ENCODE measurements at places on chromosomes 5 and 9. TPM values are rescaled to one million over a fixed set of nuclear protein-coding genes. Genes with fewer than 3 reads are reported as not detected.

DNA sequence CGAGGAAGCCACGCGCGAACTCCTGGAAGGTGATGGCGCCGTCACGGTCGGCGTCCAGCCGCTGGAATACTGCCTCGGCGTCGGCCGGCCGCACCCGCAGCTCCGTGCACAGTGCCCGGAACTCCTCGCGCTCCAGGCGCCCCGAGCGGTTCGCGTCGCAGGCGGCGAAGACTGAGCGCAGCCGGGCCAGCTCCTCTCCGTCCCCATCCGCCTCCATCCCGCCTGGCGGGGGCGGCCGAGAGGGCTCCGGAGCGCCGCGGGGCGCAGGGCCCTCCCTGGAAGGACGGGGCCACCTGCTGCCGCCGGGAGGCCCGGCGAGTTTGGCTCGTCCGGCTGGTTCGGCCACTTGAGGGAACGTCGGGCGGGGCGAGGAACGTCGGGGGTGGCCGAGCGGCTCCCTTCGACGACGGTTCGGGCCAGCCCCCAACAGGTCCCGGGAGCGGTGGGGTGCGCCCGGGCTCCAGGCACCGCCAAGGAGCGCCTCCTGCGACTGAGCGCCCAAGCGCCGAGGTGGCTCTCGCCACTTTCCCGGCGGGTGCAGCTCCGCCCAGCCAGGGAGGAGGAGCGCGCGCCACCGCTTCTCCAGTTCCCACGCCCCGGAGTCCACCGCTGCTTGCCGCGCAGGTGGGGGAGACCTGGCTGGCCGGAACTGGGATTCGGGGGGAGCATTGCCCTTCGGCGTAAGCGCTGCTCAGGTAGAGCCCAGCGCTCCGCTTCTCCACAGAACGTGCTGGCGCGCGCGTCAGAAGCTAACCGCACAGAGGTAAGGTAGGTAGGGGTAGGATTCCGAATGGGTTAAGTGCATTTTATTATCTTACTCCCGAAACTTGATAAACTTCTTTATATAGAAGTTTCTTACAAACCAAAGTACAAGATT lies at the start of gene RASEF:
RASEF (minus strand) TSS at position 492 of the 877 bp plus-strand sequence; CDS start at position 217, 275 bp downstream.
- H3K27me3 ChIP-seq: peaks cover 46% of the 10 kb centered on the region
- no peak within 1 kb of the TSS for H3K4me3 ChIP-seq
- H3K36me3 ChIP-seq: no peaks in the 10 kb centered on the region
- no peak for DNase-seq
- H3K4me1 ChIP-seq: peaks cover 2% of the 10 kb centered on the region
- no peak within 1 kb of the TSS for H3K27ac ChIP-seq

DNA sequence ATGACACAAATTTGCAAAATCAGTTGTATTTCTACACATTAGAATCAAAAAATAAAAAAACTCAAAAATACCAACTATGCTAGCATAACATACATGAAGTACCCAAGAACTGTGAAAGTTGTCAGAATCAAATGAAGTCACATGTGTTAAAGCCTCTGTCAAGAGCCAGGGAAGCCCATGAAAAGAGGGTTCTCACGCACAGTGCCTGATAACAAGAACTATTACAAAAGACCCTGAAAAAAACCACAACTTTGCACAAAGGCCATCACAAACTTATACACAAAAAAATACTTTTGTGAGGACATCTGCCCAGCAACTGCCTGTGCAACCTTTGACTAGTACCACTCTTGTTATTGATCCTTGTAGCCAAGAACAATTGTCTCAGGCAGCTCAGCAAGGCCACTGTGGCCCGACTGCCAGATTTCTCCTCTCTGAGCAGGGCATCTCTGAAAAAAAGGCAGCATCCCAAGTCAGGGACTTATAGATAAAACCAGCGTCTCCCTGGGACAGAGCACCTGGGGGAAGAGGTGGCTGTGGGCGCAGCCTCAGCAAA lies 28.9 kb upstream of the HNRNPA0 start:
- H3K36me3 ChIP-seq: no peaks in the 10 kb centered on the region
- H3K4me1 ChIP-seq: no peaks in the 10 kb centered on the region
- H3K4me3 ChIP-seq: no peak overlapping the region
- no peak for DNase-seq
- no peak overlapping the region for H3K27ac ChIP-seq

DNA sequence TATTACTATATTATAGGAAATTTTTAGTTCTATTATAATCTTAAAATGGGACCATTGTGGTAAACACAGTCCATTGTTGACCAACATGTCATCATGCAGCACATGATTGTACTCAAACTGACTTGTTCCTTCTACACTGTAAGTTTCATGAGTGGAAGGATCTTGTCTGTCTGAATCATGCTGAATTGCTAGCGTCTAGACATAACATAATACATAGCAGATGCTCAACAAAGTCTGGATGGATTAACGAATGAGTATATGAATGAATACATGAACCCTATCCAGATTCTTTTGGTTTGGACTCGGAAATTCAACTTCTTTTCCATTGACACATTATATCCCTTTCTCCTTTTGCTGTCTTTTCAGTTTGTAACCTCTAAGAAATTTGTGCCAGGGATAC lies 429.2 kb upstream of the SGCD start:
- H3K27me3 ChIP-seq: no peaks in the 10 kb centered on the region
- H3K4me1 ChIP-seq: no peaks in the 10 kb centered on the region
- no peak for DNase-seq
- no peak overlapping the region for H3K27ac ChIP-seq

DNA sequence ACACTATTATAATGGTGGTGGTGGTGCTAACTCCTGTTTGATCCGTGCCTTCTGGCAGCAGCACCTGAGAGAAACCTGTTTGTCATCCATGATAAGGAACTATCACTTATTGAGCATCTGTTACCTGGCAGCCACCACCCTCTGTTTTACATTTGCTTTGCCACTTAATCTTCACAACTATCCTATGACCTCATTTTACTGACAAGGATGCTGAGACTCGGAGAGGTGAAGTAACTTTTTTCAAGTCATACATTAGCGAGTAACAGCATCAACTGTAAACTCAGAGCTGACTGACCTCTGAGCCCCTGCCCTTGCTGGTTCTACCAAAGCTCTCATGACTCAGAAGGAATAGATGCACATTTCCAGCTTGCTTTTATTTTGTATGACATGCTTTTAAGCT lies 81.1 kb downstream of the EGFLAM start:
- DNase-seq: no peak
- peaks cover 8% of the 10 kb centered on the region for H3K4me1 ChIP-seq
- H3K36me3 ChIP-seq: no peaks in the 10 kb centered on the region
- no peak overlapping the region for H3K27ac ChIP-seq
- H3K4me3 ChIP-seq: no peak overlapping the region
- peaks cover 4% of the 10 kb centered on the region for H3K27me3 ChIP-seq

DNA sequence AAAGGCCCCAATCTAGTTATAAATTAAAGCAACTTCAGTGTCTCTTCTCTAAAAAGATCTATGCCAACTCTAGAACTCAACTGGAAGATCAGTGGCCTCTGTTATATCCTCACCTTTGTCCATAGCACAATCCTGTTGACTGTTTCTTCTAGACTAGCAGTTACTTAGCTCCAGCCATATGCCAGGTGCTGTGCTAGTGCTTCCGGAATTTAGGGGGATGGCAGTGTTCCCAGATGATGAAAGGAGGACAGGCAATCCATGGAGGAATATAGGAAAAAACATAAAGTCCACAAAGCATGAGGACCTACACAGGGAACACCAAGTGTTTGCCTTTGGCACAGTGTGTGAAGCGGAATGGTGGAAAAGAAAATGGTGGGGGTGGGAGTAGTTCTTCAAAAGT lies 214.3 kb downstream of the MAPKAP1 start:
- H3K27me3 ChIP-seq: no peaks in the 10 kb centered on the region
- no peak for DNase-seq
- H3K36me3 ChIP-seq: no peaks in the 10 kb centered on the region
- no peak overlapping the region for H3K27ac ChIP-seq

GRCh38 chr5:159319832-159320231 lies 10.5 kb downstream of the IL12B start:
- no peak overlapping the region for H3K4me3 ChIP-seq
- no peak overlapping the region for H3K27ac ChIP-seq
- no peak for DNase-seq
- H3K27me3 ChIP-seq: no peaks in the 10 kb centered on the region

GRCh38 chr9:97889941-97890887 lies 32.1 kb downstream of the TRMO start:
- DNase-seq: peak; percentile 86
- no peak overlapping the region for H3K27ac ChIP-seq
- H3K27me3 ChIP-seq: no peaks in the 10 kb centered on the region
- no peaks in the 10 kb centered on the region for H3K36me3 ChIP-seq

DNA sequence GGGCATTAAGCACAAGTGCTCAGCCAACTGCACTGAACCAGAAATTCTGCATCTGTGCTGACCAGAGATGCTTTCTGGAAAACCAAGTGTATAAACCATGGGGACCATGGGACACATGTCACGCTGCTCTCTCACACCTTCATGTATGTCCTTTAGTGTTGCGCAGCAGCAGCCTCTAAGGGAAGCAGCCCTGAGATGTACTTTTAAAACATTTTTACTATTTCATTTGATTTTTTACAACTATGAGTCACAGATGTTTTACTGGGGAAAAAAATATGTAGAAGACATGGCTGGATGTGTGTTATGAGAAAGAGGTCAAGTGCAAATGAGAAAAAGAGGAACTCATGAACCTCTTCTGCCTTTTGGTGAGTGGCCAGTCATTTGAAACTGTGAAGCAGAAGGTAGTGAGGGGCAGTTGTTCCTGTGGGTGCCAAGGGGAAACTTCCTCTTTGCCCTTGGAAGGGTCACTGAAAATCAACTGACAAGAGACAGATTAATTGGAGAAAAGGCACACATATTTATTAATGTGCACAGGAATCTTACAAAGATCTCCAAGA lies 31.4 kb upstream of the SYK start:
- no peak overlapping the region for H3K4me3 ChIP-seq
- no peaks in the 10 kb centered on the region for H3K4me1 ChIP-seq
- no peaks in the 10 kb centered on the region for H3K36me3 ChIP-seq
- no peak for DNase-seq

DNA sequence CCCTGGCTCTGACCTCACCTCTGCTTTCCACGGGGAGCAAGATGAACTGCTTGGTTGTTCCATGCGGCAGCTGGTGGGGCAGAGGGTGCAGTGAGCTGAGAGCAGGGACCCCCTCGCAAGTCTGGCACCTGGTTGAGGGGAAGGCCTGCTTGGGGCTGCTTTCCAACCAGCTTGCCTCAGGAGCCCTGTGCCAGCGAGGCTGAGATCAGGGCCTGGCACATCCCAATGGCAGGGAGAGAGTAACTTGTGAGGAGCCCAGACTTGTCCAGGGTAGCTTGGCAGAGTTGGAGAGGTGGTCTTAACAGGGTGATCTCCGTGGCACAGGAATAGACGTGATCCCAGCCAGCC lies 68.9 kb downstream of the IQGAP2 start:
- H3K4me1 ChIP-seq: peaks cover 86% of the 10 kb centered on the region
- DNase-seq: no peak

- no peaks in the 10 kb centered on the region for H3K27me3 ChIP-seq
- DNase-seq: no peak
- no peak overlapping the region for H3K4me3 ChIP-seq
- H3K27ac ChIP-seq: no peak overlapping the region
- H3K4me1 ChIP-seq: no peaks in the 10 kb centered on the region
These were observed 1067.7 kb upstream of the COX7C start for GRCh38 chr5:85549836-85550599.

GRCh38 chr9:84303061-84303460 lies 37.5 kb downstream of the SLC28A3 start:
- no peak for DNase-seq
- H3K27ac ChIP-seq: no peak overlapping the region
- no peaks in the 10 kb centered on the region for H3K27me3 ChIP-seq
- peaks cover 14% of the 10 kb centered on the region for H3K4me1 ChIP-seq

DNA sequence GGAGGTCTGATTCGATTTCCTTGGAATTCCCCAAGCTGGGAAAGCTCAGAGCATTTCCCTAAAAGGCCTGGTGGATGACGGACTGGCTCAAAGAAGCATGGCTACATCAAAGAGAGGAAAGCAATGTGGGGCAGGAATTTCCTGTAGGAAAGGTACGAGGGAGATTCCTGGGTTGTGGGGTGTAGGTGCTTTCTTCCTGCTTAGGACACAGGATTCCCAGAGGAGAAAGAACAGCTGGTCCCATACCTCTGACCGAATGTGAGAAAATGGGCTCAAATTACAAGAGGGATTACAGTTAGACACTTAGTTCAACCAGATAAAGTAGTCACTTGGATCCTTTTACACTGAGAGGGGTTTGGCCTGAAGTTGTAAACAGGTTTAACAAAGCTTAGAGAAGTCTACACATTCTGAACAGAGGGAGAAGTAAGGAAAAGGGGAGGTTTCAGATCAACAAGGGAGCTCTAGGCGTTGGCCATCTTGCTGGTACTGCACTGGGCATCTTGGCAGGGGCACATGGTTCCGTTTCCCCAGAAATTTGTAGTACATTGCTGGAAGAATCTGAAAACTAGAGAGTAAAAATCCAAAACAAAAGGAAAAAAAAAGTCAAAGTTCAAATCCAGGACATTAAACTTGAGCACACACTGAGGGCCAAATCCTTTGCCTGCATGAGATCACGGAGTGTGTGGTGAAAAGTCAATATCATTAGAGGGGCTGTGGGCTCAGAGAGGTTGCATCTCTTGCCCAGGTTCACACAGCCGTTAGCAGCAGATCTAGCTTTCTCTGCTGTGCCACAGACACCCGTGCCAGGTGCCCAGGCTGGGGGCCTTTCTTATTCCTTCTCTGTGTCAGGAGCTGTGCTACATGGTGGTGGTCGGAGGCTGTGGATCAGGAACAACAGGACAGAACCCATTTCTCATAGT lies 171.3 kb downstream of the RGS3 start:
- no peak overlapping the region for H3K4me3 ChIP-seq
- DNase-seq: no peak
- H3K4me1 ChIP-seq: peaks cover 2% of the 10 kb centered on the region
- H3K27me3 ChIP-seq: no peaks in the 10 kb centered on the region

- no peaks in the 10 kb centered on the region for H3K27me3 ChIP-seq
- no peak overlapping the region for H3K4me3 ChIP-seq
- no peak for DNase-seq
- no peaks in the 10 kb centered on the region for H3K36me3 ChIP-seq
- H3K27ac ChIP-seq: no peak overlapping the region
These were observed 155.7 kb downstream of the NFIB start for GRCh38 chr9:14158136-14158813.

DNA sequence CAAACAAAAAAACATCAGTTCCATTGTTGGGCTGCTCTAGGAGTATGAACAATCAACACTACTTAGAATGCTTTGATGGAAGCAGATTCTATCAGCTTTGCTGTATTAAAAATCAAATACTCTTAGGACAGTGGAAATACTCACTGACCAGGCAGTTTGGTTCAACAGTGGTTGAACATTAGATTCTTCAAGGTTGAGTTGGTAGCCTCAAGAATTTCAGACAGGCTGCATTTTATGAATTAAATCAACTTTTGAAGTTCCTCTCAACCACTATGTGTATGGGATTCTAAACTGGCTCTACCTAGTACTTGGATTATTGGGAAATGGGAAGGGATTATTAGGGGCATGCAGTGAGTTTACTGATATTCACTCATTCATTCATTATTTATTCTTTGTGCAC lies 35.0 kb downstream of the ACTBL2 start:
- no peak for DNase-seq
- H3K36me3 ChIP-seq: no peaks in the 10 kb centered on the region
- H3K4me1 ChIP-seq: peaks cover 8% of the 10 kb centered on the region
- H3K27ac ChIP-seq: no peak overlapping the region

- DNase-seq: peak; percentile 70
- H3K27ac ChIP-seq: no peak overlapping the region
- no peak overlapping the region for H3K4me3 ChIP-seq
- H3K4me1 ChIP-seq: peaks cover 13% of the 10 kb centered on the region
These were observed 17.7 kb upstream of the UBAC1 start for GRCh38 chr9:135978642-135979546.

Gene BHMT2
- total RNA-seq: not detected

Gene BTNL9
- total RNA-seq: not detected

Gene UCK1
- total RNA-seq: 21.7 TPM

Gene POLK
- total RNA-seq: 26.8 TPM

Gene GTF2H2
- 60.6 TPM for total RNA-seq

Gene NSA2
- 121 TPM for total RNA-seq
